Fibroblast of skin of right quadriceps (primary cell): ENCODE measurements at places on chromosomes 2 and 18.

- no peak for DNase-seq
Measured at GRCh38 chr2:206230060-206230762, 44.3 kb upstream of the ZDBF2 start.

- DNase-seq = no peak
Measured at GRCh38 chr18:54260396-54261072, 8.8 kb upstream of the POLI start.

GRCh38 chr18:8766559-8767293 is 61.4 kb downstream of the MTCL1 start:
- DNase-seq = no peak

GRCh38 chr2:85714841-85715240 is 20.7 kb downstream of the GNLY start:
- no peak for DNase-seq

DNA sequence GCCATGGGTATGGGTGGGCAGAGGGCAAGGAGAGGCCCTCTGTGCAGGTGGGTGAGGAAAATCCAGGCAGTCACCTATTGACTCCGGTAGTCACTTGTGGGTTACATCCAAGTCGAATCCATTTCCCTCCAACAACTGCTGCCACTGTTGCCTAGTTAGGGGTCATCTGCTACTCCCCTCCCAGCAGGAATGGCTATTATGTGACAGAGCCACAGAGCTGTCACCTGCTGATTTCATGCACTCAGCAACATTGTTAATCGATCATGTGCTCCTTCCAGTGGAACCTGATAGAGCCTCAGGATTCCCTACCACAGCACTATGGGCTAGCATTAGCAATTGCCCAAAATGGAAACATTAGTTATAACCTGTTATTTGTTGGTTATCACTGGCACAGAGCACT is 31.4 kb downstream of the POLR1A start:
- no peak for DNase-seq

DNA sequence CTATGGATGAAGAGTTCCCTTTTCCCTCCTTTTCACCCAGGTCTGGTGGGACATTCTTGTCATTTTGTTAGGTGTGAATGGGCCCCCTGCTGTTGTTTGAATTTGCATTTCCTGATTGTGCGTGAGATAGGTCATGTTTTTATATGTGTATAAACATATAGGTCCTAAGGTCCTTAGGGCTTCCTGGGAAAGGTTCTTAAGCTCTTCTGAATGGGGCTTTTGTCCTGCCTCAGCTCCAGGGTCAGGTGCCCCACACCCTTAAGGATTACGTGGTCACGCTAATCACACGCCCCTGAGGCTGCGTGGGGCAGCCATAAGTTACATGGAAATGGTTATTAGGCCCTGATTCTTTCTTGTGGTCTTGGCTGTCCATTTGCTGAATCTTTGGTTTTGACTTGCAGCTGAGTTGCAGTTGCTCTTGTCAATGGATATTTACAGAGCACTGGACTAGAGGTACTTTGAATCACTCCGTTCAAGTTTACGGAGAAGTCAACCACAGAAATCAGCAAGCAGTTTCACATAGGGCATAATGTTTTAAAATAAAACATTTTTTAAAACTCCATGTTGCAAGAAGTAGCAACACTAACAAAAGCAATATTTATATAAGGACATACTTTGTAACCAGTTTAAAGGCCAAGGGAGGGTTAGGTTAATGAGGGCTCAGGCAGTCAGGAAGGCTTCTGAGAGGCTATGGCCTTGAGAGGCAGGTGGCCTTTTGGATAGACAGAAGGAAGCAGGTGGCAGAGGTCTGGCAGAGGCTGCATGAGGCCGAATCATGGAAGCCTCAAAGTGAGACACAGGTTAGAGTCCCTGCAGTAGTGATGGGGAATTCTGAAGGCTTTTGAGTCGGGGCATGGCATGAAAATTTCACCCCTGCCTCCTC is 24.2 kb downstream of the LIPG start:
- DNase-seq = no peak

GRCh38 chr2:130264046-130264445 is 65.8 kb upstream of the TUBA3E start:
- no peak for DNase-seq

GRCh38 chr2:96262306-96262705 is 3.5 kb downstream of the TMEM127 start:
- no peak for DNase-seq
